ENCODE measurements at places on chromosomes 16 and 17.

DNA sequence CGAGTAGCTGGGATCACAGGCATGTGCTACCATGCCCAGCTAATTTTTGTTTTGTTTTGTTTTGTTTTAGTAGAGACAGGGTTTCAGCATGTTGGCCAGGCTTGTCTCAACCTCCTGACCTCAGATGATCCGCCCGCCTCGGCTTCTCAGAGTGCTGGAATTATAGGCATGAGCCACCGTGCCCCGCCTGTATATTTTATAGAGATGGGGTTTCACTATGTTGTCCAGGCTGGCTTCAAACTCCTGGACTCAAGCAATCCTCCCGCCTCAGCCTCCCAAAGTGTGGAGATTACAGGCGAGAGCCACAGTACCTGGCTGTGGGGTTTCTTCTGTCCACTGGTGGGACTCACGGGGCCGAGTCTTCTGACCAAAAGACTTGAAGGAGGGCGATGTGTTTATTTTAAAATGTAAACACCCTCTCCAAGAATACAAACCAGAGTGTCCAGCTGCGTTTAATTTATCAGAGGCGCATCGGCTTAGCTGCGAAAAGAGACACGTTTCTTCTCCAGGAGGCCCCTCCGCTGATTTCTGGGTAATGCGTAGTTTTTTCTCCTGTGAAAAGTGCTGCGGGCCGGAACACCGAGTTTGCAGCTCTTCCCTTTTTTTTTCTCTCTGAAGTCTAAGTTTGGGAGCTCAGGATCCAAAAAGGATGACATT, 86.9 kb upstream of the CIBAR2 start:
- no peak for DNase-seq

- no peak for DNase-seq
Observed at GRCh38 chr17:44921122-44921882, 6.0 kb upstream of the GFAP start.

- DNase-seq = no peak
Observed at GRCh38 chr16:4420505-4421105, 4.2 kb upstream of the CORO7 start.

- no peak for DNase-seq
Observed at GRCh38 chr17:81187120-81187519, 21.1 kb upstream of the AATK start.

GRCh38 chr16:2162676-2163118, 7.1 kb downstream of the TRAF7 start:
- no peak for DNase-seq
